ENCODE measurements at places on chromosomes 6 and 20.

DNA sequence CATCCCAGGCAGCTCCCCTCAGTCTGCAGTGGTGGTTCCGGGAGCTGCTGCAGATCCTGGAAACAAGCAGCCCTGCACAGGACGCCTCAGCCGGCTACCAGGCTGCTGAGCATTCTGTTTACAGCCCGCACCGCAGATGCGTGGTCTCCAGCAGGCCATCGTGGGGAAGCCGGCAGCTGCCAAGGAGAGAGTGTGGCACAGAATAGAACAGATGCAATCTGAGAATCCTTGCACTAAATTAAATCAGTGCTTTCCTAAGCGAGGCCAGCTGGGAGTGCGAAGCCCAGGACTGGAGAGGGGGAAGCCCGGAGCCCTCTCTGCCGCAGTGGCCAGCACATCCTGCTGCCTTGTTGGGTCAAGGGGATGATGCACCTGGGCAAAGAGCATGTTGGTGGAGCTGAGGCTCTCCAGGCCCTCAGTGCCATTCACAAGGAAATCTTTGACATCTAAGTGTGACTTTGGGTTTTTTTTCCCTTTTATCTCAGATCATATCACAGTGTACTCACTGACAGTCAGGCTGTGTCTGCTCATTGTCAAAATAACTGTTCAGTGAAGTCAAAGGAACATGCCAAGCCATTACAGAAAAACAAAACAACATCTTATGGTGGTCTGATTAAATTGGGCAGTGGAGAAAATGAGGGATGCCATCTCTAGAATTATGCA is 118.1 kb downstream of the SYNDIG1 start:
- DNase-seq = no peak

GRCh38 chr6:123804787-123805540 is 1.3 kb downstream of the NKAIN2 start:
- peak; percentile 62 for DNase-seq

DNA sequence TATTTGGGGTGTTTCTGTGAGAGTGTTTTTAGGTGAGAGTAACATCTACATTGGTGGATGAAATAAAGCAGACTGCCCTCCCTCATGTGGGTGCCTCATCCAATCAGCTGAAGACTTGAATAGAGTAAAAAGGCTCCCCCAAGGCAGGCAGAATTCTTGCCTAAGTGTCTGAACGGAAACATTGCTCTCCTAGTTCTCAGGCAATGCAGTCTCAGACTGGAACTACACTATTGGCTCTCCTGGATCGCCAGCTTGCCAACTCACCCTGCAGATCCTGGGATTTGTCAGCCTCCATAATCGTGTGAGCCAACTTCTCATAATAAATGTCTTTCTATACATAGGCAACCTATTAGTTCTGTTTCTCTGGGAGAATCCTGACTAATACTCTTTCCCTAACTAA is 5.5 kb upstream of the TMEM170B start:
- peak; percentile 7 for DNase-seq

GRCh38 chr20:46128310-46129151 is 10.4 kb downstream of the CD40 start:
- DNase-seq = peak; percentile 4

GRCh38 chr6:83613378-83613777 is 95.5 kb downstream of the SNAP91 start:
- no peak for DNase-seq

GRCh38 chr6:138510093-138510492 is 10.8 kb upstream of the NHSL1 start:
- DNase-seq = no peak

DNA sequence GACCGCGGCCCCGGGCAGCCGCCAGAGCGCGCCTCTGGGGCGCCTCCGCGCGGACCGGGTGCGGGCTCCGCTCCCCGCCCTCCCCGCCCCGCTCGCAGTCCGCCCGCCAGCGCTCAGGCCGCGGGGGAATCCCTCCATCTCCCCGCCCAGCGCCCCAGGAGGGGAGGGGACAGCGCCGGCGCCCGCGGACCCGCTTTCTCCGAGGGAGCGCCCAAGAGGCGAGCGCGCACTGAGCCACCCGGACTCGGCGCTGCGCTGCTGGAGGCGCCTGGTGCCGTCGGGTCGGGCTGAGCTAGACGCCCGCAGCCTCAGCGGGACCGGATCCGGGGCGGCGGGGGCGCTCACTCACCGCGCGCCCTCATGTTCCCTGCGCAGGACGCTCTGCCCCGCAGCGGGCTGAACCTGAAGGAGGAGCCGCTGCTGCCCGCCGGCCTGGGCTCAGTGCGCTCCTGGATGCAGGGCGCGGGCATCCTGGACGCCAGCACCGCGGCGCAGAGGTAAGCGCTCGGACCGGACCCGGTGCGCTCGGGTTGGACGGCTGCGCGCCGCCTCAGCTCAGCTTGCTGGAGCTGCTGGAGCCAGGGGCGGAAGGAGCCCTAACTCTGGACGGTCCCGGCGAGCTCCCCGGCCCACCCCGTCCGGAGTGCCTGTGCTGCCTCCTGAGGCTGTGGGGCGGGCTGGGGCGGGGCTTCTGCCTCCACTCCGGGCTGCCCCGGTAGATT is 867 bp downstream of the EBF4 start:
- DNase-seq = no peak

- DNase-seq = no peak
These were observed 126.4 kb upstream of the CDH4 start for GRCh38 chr20:61125546-61126180.

DNA sequence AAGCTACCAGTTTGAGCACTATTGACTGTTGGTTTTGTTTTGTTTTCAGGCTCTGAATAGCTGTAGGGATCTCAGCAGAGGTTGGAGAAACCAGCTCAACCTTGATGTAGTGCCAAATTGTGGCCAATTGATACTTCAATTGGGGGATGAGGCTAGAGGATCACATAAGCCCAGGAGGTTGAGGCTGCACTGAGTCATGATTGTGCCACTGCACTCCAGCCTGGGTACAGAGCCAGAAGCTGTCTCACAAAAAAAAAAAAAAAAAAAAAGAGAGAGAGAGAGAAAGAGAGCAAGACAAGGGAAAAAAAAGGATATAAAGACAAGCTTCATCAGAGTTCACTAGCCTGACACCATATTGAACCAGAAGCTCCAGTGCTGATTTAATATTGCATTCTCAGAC is 702.1 kb downstream of the FRK start:
- DNase-seq = no peak

DNA sequence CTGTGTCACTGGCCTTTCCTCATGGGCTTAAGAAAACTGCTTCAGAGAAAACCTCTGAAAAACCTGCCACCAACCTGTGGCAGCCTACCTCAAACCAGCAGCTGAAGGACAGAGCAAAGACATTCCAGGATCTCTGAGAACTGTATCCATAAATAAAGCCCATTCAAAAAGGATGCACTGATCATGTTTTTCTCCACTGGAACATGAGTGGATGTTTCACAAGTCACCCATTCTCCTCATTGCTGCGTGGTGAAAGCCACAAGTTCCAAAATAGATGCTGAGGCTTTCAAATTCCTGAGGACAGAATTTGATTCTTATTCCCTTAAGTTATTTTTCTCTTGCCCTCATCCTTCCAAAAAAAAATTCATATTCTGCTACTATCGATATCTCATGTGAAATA is 280.6 kb downstream of the KHDC1L start:
- DNase-seq = no peak

DNA sequence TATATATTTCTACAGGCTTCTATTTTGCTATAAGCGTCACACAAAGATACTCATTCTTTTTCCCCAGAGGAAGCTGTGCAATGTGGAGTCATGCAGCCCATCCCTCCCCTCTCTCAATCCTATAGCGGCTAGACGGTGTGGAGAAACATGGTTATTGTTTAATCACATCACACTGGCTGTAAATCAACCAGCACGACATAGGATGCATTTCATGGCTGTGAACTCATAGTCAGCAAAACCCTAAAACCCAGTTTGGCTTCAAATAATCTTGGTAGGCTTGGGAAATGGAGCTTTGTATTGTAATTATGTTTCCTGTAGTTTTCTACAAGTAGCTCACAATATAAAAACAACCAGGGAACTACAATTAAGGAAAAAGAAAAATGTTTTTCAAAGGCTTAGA is 16.8 kb downstream of the FOXC1 start:
- no peak for DNase-seq

GRCh38 chr6:41341580-41341979 is 6.2 kb downstream of the NCR2 start:
- no peak for DNase-seq

DNA sequence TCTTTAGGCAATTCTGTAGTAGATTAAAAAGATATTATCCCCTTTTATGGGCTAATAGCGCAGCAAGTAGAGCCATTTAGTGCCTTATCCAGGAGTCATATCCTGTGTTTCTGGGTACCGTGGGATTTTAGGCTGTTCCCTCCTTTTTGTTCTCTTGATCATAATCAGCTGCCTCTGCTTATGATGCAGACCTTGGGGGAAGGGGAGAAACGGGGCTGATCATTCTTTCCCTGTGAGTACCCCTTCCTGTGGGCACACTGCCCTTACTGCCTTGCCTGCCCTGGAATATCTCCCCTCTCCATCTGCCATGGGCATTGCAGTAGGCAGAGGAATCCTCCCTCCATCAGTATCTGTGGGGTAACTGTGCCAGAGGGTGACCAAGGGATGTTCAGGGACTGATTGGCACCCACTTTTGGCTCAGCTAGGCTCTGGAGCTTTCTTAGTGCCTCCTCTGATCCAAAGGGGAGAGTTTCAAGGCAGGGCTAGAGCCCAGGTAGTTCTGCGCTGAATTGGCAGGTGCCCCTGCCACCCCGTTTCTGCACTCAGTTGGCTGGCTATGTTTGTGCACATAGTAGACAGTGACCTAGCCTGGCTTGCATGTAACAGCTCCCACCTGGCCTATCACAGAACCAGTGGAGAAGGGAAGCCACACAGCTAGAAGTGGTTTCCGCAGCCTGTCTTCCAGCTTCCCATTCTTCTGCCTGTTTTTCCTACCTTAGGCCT is 103.3 kb downstream of the FIG4 start:
- no peak for DNase-seq

DNA sequence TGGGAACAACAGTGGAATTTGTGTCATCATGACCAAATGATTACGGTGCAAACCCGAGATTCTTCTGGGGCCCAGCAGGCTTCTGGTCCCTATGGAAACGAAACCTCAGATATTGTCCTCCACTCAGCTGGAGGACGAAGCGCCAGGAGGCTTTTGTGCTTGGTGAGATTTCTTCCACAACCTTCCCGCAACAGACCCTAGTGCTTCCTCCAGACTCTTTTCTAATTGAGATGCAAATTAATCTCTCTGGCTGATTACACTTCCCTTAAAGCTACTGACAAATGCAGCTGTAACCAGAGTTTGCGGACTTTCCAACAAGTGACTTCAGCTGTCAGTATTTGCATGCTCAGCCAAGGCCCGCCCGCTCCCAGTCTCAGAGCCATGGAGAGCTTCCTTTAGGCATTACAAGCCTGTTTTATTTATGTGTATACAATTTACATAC is 96.0 kb downstream of the INSM1 start:
- no peak for DNase-seq

GRCh38 chr6:43435682-43436437 is 8.5 kb downstream of the ABCC10 start:
- no peak for DNase-seq

DNA sequence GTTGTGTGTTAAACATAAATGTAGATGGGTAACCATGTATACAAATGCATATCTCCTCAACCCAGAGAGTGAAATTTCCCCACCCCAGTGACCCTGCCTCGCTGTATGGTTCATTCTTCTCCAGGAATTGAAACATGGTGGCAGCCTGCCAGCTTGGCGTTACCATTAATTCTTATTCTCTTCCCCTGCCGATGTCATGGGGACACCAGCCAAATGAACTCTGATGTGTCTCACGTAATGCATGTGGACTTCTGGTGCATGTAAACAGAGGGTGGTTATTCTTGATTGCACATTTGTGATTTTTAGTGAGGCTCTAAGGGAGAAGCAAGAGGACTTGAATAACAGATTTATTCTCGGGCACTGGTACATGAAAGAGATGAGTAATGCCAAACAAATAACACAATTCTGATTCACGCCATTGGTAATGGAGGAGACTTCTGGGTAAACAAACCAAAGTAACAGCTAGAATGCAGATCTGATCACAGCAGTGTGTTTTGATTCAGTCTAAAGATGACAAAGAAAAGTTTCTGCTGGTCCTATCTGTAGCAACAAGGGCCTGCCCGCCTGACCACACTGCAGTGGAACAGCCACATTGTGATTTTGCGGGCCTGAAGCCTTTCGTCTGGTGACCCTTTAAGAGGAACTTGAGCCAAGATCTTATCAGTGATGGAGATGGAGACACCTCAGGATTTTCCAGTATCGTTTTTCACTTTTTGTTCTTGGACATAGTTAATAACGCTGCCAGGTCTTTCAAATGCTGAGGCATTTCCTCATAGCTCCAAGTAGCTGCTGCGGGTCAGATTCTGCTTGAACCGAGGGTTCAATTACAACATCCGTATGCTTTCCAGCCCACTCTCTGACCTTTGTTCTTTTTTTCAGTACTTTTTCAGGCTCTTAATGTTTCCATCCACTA is 171.8 kb upstream of the AKAP12 start:
- DNase-seq = no peak

- DNase-seq = no peak
These were observed 31.5 kb upstream of the GCM1 start for GRCh38 chr6:53179961-53180651.

GRCh38 chr20:7505835-7506221 is 434.4 kb downstream of the HAO1 start:
- DNase-seq = no peak

DNA sequence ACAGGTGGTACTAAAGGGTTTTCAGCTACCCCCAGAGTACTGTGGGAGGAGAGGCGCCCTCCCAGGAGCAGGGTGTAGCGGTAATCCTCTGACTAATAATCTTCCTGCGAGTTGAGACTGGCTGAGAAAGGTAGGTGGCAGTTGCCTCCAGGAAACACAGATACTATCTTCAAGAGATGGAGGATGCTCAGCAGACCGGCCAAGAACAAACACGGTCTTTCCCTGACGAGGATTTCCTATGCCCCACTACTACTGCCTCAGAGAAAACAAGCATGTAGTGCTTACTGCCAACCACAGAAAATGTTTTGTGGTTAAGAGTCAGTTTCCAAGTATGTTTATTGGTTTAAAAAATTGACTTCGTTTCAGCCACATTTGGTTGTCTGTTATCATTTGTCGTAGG is 26.8 kb downstream of the C6orf89 start:
- no peak for DNase-seq

DNA sequence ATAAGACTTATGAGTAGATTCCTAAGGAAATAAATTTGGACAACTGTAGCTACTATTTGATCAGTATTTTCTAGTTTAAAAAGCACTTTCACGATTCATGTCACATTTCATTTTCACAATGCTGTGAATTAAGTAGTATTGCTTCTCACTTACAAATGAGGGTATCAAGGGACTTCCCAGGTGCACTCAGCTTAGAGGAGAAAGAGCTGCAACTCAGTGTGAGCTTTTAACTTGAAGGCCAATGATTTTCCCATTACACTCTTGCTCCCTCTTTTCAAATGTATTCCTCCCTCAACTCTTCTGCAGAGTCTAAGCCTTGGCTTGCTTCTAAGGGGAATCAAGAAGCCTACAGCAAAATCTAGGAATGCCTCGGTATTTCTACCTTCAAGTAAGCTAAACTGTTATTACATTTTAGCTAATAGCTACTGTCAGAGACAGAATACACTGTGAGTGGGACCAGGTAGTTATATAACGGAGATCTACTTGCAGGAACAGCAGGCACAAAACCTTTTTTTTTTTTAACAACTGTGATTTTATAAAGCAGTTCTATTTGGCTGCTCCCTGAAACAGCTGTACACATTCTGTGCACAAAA is 339.0 kb downstream of the SYNE1 start:
- DNase-seq = no peak
